ENCODE measurements at places on chromosomes 5 and 9.

- no peaks in the 10 kb centered on the region for H3K36me3 ChIP-seq
- H3K27ac ChIP-seq: no peak overlapping the region
- H3K4me1 ChIP-seq: no peaks in the 10 kb centered on the region
- DNase-seq: no peak
- H3K4me3 ChIP-seq: no peak overlapping the region
Measured at GRCh38 chr9:27487128-27487640, 36.9 kb upstream of the IFNK start.

- H3K4me1 ChIP-seq: no peaks in the 10 kb centered on the region
- no peak for DNase-seq
- H3K27me3 ChIP-seq: no peaks in the 10 kb centered on the region
- H3K27ac ChIP-seq: no peak overlapping the region
Measured at GRCh38 chr5:174760721-174761120, 36.3 kb downstream of the MSX2 start.

GRCh38 chr9:134263596-134263995 is 62.7 kb upstream of the RXRA start:
- no peak for DNase-seq
- peaks cover 2% of the 10 kb centered on the region for H3K27me3 ChIP-seq
- H3K36me3 ChIP-seq: no peaks in the 10 kb centered on the region
- H3K27ac ChIP-seq: no peak overlapping the region

- H3K4me3 ChIP-seq: no peak overlapping the region
- no peaks in the 10 kb centered on the region for H3K27me3 ChIP-seq
- H3K27ac ChIP-seq: no peak overlapping the region
- no peaks in the 10 kb centered on the region for H3K36me3 ChIP-seq
Measured at GRCh38 chr9:5817862-5818261, 15.1 kb downstream of the ERMP1 start.

DNA sequence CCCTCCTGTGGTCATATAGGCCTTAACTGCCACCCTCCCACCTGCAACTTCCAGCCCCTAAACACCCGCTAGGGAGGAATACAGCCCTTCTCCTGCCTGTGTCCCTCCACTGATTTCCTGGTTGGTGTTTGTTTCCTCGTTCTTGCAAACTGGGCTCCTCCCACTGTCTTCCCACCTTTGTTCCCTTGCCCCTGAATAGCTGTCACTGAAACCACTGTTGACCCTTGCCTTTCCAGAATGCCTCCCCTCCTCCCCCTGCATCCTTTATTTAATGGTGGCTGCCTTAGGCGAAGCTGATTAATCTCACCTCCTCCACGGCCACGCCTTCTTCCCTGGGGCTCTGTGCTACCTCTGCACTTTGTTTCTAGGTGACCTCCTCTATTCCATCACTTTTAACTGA is 626.7 kb downstream of the BNC2 start:
- no peaks in the 10 kb centered on the region for H3K36me3 ChIP-seq
- H3K4me3 ChIP-seq: no peak overlapping the region
- no peaks in the 10 kb centered on the region for H3K4me1 ChIP-seq

DNA sequence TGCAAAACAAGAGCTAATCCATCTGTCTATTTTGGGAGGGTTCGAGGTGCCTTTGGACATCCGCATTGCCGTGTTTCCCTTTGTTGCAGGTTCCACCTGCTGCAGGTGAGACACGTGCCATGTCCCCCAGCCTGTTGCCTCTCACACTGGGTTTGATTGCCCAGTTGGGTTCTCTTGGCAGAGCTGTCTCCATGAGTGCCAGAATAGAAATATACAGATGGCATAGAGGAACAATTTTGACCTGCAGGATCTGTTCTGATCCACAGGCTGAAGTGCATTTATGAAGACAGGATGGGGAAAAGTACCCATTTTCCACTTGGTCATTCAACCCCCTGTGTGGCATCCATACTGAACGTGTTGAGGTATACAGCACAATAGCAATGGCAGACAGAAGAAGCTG is 178.1 kb downstream of the SGCD start:
- H3K4me3 ChIP-seq: no peak overlapping the region
- no peaks in the 10 kb centered on the region for H3K27me3 ChIP-seq
- H3K36me3 ChIP-seq: no peaks in the 10 kb centered on the region
- no peaks in the 10 kb centered on the region for H3K4me1 ChIP-seq
- no peak overlapping the region for H3K27ac ChIP-seq

DNA sequence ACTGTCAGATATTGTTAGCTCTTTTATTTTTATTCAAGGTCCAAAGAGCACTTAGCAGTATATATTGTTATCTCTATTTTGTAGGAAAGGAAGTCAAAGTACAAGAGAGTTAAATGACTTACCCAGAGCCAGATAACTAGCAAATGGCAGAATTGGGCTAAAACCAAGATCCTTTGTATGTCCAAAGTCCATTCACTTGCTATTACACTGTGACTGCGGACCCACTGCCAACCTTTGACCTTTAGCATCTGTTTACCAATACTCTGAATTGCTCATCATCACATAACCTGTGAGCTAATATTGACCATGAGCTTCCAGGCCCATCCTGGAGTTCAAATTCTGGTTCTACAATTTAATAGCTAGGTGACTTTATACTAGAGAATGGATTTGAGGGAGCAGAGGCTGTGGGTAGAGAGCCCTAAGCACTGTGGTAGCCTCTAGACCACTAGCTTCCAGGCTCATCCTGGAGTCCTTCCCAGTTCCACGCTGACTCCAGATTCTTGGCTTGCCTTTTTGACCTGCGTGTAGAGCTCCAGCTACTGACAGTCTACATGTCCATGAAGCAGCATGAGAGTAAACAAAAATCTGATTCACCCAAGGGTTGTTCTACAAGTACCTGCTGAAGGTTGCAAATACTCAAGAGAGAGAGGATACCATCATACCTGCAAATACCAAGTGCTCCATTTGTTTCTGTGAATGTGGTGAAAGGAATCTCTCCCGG is 424.0 kb downstream of the SH3GL2 start:
- H3K27ac ChIP-seq: no peak overlapping the region
- no peak overlapping the region for H3K4me3 ChIP-seq
- DNase-seq: no peak
- H3K27me3 ChIP-seq: peaks cover 2% of the 10 kb centered on the region
- no peaks in the 10 kb centered on the region for H3K4me1 ChIP-seq
